ENCODE measurements at places on chromosomes 5 and 9. TPM values are rescaled to one million over a fixed set of nuclear protein-coding genes. Genes with fewer than 3 reads are reported as not detected.

The C9orf57 gene
- not detected for total RNA-seq

DNA sequence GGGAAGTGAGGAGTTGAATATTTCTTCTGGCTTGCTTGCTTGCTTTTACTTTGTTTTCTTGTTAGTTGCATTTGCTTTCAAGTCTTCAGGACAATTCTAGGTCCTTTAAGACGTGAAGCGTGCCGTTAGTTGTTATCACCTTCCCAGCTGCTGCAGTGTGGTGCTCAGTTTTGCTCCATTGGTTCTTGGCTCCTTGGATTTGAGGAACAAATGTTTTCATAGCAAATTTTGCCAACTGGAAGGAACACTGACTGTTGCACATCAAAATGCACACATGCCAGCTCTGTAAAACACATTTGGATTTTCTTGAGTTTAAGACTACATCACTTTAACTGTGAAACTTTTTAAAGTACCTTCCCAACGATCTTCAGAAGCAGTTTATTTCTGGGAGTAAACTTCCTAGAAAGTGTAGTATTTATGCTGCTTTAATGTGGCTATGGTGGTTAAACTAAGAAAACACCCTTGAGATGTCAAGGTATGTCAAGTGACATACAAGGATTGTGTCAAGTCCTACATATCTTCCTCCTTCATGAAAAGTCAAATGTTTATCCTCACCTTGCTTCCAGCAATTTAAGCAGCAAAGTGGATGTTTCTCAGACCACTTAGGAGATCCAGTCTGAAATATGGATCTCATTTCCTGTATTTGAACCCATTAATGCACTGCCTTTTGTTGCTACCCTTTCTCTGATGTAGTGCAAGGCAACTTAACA, 24.9 kb downstream of the MOCS2 start:
- no peak for DNase-seq

DNA sequence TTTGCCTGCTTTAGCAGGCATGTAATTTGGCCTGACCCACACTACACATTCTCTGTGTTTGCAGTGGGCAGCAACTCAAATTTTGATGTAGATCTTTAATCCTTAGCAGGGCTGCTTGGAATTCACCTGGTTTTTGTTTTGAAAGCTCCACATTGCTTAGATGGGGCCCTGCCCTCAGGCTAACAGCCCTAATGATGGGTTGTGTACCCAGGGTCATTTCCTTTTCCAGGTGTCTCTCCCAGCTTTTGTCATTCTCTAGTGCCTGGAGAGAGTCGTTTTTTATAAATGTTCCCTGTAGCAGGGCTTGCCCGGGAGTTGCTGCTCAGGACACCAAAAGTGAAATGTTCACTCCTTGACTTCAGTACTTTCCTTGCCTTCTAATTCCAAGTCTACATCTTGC, 126.3 kb downstream of the TRIO start:
- DNase-seq = no peak

- DNase-seq = peak; percentile 81
Measured at GRCh38 chr9:80699511-80699998, 989.8 kb downstream of the TLE1 start.

The GPR150 gene
- total RNA-seq = 0.57 TPM

DNA sequence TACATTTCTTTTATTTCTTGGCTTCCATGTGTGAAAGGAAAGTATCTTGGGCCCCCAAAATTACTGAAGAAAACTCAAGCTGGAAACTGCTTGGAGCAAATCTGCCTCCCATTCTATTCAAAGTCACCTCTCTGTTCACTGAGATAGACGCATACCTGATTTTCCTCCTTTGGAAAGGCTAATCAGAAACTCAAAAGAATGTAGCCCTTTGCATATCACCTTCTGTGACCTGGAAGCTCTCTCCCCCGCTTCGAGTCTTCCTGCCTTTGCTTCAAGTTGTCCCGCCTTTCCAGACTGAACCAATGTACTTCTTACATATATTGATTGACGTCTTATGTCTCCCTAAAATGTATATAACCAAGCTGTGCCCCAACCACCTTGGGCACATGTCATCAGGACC, 5.0 kb upstream of the RXFP3 start:
- no peak for DNase-seq

The SLC6A19 gene
- total RNA-seq = 0.49 TPM

The SPATA31C1 gene
- not detected for total RNA-seq

The LIFR gene
- total RNA-seq = 21.4 TPM

DNA sequence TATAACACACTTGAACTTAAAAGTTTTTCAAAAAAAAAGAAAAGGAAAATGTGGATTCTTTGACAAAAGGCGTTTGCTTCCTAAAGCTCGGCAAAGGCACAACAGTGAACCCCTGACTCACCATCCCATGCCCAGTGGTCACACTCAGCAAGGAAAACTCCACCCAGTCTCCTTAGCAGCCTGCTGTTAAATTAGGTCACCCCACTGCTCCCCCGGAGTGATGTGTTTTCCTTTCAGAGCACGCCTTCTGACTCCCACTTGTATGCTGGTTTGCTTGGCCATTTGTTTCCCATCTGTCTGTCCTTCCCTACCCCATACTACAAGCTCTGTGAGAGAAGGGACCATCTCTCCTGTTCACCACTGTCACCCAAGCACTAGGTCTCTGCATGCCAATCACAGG, 23.8 kb downstream of the RETREG1 start:
- no peak for DNase-seq

The IL13 gene
- not detected for total RNA-seq

DNA sequence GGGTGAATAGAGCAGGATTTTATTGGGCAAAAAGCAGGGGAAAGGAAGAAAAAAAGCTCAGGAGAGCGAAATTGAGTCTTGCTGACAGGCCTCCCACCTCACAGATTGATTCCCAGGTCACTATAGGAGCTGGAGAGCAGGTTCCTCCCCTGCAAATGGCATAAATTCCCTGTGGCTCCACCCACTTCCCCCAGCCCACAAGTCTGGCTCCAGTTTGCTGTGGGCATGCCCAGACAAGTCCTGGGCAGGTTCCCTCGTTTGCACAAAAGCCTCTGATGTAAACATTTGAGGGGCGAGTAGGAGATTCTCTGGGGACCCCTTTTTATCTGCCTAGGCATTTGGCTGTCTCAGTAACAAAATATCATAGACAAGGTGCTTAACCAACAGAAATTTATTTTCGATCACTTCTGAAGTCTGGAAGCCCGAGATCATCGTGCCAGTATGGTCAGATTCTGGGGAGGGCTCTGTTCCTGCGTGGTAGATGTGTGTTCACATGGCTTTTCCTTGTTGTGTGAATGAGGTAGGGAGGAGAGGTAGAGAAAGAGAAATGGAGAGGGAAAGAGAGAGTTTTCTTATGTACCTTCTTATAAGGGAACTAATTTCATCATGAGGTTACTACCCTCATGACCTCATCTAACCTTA, 614.5 kb downstream of the MAT2B start:
- DNase-seq = peak; percentile 34

- DNase-seq = peak; percentile 92
Measured at GRCh38 chr5:5340206-5340729, 82.2 kb upstream of the ICE1 start.

DNA sequence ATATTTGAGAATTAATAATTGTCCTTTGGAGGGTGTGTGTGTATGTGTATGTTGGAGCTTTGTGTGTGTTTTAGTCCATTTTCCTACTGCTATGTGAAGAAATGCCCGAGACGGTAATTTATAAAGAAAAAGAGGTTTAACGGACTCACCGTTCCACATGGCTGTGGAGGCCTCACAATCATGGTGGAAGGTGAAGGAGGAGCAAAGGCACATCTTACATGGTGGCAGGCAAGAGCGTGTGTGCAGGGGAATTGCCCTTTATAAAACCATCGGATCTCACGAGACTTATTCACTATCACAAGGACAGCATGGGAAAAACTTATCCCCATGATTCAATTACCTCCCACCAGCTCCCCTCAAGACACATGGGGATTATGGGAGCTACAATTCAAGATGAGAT, 44.1 kb downstream of the TMC1 start:
- DNase-seq = no peak

DNA sequence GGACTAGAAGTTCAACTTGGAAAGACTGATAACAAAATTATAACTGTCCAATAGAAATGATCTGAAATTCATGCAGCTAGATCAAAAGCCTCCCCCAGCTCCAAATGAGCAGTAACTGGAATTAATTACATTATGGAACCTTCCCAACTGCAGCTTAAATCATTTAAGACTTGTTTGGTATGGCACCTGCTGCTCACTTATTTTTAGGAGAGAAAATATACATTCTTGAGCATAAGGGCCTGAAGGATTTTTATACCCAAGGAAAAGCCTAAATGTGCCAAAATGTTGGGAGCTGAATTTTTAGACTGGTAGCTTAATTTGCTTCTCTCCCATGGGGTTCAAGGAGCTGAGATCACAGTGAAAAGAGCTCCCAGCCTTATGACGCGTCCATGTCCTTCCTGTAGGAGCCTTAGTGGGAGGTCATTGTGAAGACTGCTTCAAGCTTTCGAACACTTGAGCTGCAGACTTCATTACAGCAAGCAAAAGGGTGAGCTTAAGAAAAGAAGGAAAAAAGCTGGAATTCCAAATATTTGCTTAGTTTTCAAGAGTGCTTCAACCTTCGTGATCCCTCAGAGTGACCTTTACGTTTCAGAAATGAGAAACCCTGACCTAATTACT, 276.0 kb downstream of the DMAC1 start:
- no peak for DNase-seq
